Epithelial cell of proximal tubule (primary cell): ENCODE measurements at places on chromosomes 7 and 10. TPM values are rescaled to one million over a fixed set of nuclear protein-coding genes. Genes with fewer than 3 reads are reported as not detected.

GRCh38 chr7:123070702-123071286 is 75.3 kb upstream of the TAS2R16 start:
- no peak for DNase-seq

DNA sequence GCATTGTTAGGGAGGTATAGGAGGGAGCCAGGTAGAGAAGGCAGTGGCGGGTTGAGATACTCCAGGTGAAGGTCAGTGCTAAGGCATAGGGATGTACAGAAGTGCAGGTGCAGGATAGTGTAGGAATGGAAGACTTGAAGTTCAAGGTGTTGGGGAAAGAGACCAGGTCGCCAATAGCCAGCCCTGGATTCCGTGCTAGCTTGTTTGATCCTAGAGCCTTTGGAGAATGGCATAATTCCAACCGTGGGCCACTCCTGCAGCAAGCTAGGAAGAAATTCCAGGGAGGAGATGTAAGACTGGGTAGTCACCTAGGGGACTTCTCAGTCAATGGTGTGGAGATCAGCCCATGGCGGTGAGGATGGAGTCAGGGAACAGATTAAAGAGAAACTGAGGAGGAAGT is 272.7 kb downstream of the RPS24 start:
- no peak for DNase-seq

Gene GPER1
- 0.72 and 0.81 TPM in 2 replicates for total RNA-seq

Gene RAB18
- 29.3 and 30.3 TPM in 2 replicates for total RNA-seq

Gene GNAT3
- not detected in 2 replicates for total RNA-seq

- no peak for DNase-seq
Measured at GRCh38 chr7:21041252-21041651, 254.6 kb upstream of the SP8 start.

Gene STRIP2
- total RNA-seq: 6.3 and 6.9 TPM in 2 replicates

Gene BHLHA15
- total RNA-seq: 1.8 and 2.7 TPM in 2 replicates

GRCh38 chr10:17782921-17783665 is 26.1 kb upstream of the MRC1 start:
- no peak for DNase-seq

Gene OPN1SW
- total RNA-seq: not detected in 2 replicates
